ENCODE measurements at places on chromosomes 16 and 17. TPM values are rescaled to one million over a fixed set of nuclear protein-coding genes. Genes with fewer than 3 reads are reported as not detected.

The PKMYT1 gene
- 57.5 TPM for total RNA-seq

The PDXDC1 gene
- total RNA-seq, result 95.5 TPM

The KCNJ2 gene
- 0.54 TPM for total RNA-seq

The WWP2 gene
- 26.5 TPM for total RNA-seq

Measured in M059J (cell line).